ENCODE measurements at places on chromosomes 3 and 15. TPM values are rescaled to one million over a fixed set of nuclear protein-coding genes. Genes with fewer than 3 reads are reported as not detected.

CDHR4 gene
- not detected for total RNA-seq

CADPS gene
- 45.1 TPM for total RNA-seq

IL17RD gene
- total RNA-seq: 4.3 TPM

CLDN18 gene
- total RNA-seq: not detected

PYDC2 gene
- not detected for total RNA-seq

Data from cardiac septum (tissue), 1 donor.